ENCODE measurements at places on chromosomes 6 and 20.

DNA sequence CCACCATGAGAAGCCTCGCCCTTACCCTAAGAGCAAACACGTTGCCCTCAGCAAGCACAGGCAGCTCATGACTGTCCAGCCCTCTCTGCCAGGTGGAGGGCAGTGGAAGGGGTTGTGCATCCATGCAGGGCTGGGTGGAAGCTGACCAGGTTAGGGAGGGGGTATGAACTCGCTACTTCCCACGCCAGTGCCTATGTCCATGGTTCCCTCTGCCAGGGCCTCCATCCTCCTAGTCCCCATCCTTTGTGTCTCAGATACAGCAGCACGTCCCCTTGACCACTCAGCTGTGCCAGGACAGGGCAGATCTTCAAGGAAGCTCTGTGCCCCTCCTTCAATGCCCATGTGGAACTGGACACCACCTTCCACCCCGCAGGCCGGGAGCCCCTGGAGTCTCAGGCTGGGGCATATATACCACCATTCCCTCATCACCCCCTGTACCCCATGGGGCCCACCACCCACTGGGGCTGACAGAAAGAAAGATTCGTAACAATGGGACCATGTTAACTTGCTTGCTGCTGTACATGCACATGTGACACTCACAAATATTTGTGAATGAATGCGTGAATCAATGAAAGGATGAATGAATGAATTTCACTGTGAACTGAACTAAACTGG, 90.7 kb downstream of the ANKRD60 start:
- DNase-seq, result no peak

- no peak for DNase-seq
Observed at GRCh38 chr6:5626727-5627426, 365.6 kb downstream of the FARS2 start.

DNA sequence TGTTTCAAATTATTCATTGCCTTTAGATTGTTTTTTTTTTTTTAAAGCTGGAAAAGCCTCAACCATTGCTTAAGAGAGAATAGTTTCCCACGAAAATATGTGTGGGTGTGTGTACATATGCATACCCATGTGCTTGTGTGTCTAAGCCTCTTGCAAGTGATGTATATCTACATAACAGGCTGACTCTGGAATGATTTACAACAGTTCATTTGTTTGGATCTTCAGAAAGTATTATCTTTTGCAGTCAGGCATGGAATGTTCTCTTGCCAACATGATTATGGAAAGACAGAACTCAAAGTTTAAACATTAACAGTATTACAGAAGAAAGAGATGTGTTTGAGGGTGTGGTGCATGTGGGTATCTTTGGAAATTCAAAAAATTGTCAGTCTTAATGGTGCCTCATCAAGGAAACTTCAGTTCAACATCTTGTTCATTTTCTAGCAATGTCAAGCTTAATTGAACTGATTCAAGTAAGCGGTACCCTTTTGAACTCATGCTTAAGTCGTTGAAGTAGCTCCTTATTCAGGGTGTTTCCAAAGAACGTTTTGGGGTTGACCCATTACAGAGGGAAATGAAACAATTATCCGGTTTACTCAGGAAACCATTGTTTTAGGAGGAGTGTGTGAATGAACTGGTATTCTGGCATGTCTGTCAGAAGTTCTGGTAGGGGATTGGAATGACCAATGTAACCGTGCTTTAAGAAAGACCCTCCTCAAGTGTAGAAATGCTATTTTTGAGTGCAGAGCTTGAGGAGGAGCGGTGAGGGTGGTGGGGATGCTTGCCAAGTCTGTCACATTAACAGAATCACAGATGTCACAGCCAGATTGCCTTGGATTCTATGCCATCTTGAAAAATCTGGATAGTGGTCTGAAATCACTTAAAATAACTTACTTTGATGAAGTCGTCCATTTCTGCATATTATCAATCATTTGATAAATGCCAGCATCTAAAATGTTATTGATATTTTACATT, 60.3 kb downstream of the ADGRG6 start:
- no peak for DNase-seq

DNA sequence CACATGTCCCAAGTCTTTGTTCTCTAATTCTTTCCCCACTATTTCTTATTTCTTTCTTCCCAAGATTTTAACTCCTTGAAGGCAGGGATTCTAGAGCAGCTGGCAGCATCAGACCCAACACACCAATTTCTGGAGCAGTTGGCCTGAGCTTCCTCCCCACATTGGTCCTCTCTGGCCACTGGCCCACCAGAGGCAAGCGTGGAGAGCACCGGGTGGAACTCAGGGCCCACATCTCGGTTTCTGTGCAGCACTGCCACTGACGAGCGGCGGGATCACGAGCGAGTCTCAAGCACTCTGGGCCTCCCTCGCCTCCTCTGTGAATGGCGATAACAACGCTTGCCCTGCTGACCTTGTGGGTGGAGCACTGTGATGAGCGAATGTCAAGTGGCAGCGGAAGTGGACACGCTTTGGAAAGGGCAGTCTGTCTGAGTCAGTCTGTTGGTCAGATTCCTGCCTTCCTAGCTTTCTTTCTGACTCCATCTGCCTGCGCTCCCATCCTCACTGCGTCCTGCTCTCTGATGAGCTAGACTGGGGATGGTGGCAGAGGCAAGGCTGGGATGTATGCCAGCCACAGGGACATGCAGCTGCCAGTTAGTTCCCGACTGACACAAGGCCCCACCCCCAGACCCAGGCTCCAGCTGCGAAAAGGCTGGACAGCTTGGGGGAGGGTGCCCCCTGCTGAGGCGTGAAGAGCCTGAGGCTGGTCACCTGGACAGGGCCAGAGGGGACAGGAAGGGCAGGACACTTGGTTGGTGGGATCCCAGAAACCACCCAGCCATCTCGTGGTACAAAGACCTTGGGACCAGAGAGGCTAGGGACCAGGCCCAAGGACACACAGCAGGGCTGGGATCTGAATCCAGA, 4.5 kb upstream of the SPDEF start:
- DNase-seq, result no peak

GRCh38 chr6:150233843-150234269, 91.0 kb downstream of the PPP1R14C start:
- DNase-seq, result no peak

DNA sequence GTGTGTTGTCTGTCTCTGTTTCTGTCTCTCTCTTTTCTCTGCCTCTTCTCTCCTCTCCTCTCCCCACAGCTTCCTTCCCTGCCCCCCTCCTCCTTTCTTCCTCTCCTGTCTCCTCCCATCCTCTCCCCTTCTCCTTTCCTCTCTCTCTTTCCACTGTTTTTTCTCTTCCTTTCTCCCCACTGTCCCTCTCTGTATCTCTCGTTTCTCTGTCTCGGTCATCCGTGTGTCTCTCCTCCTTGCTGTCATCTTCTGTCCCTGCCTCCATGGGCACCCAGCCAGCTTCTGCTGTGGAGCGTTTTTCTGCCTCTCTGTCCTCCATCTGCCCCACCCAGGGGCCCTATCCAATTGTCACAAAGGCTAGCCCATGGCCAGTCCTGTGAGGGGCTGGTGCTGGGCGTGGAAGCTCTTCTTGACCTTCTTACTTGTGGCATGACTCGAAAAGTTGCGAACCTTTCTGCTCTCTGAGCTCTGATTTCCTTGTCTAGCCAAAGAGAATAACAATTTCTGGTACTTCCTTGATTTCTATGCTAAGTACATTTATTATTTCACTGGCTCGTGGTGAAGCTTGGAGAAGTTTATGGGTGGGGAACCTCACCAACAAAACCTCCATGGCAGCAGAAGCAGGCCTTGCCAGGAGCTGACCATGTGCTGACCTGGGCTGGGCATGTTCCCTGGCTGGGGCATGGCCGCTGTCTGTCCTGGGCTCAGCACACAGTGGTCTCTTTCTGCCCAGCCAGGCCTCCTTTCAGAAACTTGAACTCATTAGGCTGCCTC, 69.3 kb downstream of the CEBPB start:
- no peak for DNase-seq

DNA sequence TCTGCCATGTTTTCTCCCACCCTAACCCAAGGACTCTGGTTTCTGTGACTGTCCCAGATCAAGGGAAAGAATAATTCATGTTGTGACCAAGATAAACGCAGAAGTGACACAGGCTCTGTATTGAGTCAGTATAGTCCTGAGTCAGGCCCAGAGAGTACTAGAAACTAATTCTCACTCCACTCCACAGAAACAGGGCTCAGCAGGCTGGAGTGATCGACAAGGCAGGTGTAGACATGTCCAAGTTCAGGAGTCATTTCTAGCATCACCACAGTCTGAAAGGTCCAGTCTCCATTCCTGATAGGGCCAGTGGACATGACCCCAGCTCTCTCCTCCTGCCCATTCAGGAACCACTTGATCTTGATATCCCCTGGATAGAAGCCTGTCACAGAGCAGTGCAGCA, 2.7 kb downstream of the HLA-DOB start:
- DNase-seq, result no peak

Measured in H4 (cell line).